ENCODE measurements at places on chromosomes 7 and 10.

GRCh38 chr7:111115966-111116365 is 25.0 kb downstream of the LRRN3 start:
- DNase-seq: no peak

GRCh38 chr10:118672153-118672552 is 76.7 kb upstream of the PRLHR start:
- no peak for DNase-seq

DNA sequence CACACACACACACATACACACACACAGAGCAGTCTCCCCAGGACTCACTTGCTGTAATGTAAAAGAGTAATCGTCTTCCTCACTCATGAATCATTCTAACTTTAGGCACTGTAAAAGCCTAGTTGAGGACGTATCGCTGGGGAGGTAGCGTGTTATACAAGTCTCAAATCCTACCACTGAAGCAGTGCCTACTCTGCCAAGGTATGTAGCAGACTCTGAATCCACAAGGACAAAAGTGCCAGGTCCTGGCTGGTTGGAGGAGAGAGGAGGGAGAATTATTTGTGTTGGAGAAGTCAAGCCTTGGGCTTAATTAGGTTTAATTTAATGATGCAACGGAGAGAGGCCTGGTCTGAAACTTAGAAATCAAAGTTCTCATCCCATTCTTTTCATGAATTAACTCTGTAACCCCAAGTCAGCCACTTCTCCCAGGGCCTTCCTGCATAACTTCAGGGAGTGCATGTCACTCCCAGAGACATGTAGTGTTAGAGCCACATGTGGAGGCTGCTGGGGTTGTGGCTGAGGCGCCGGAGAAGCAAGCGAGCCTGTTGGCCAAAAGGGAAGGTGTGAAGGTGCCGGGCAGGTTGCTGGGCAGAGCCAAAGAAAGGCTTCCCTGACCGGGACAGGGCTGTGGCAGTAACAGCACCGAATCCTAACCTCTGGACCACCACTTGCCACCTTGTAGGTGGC is 36.7 kb downstream of the NKX2-3 start:
- no peak for DNase-seq

DNA sequence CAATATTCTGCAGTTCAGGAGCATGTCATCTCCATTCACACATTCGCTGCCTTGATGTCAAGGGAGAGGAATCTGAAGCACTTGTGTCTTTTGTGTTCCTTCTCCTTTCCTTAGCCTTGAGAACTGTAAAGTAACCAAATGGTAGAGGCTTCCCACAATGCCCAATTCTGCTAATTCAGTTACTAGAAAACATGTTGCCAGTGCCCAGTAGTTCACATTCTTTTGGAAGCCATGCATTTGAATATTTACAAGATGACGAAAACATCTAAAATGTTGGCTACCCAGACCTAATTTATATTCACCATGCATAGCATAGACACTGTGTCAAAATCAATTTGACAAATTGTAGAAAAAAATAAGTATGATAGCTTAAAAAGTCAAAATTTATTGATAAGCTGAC is 852.7 kb upstream of the PHF14 start:
- no peak for DNase-seq

DNA sequence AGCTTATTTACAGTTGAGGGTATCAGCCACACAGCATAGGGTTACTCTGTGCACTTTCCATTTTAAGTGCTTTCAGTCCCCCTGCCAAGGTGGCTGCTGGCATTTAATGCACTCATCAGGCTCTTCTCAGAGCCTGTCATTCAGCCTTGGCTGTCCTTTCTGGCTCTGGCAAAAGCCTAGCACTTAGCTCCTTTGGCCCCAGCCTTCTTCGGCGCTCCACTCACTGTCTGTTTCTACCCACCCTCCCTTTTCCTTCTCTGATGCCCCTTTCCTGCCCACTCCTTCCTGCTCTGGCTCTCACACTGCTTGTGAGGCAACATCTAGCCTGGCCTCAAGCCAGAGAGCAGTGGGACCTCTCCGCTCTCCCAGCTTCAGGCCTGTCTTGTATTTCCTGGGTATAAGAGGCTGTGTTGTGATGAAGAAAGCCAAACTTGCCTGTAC is 60.2 kb downstream of the WIPF3 start:
- DNase-seq: no peak

- no peak for DNase-seq
Observed at GRCh38 chr10:72340510-72341261, 14.0 kb downstream of the DNAJB12 start.

GRCh38 chr10:62860946-62861345 is 44.8 kb upstream of the EGR2 start:
- DNase-seq: no peak

DNA sequence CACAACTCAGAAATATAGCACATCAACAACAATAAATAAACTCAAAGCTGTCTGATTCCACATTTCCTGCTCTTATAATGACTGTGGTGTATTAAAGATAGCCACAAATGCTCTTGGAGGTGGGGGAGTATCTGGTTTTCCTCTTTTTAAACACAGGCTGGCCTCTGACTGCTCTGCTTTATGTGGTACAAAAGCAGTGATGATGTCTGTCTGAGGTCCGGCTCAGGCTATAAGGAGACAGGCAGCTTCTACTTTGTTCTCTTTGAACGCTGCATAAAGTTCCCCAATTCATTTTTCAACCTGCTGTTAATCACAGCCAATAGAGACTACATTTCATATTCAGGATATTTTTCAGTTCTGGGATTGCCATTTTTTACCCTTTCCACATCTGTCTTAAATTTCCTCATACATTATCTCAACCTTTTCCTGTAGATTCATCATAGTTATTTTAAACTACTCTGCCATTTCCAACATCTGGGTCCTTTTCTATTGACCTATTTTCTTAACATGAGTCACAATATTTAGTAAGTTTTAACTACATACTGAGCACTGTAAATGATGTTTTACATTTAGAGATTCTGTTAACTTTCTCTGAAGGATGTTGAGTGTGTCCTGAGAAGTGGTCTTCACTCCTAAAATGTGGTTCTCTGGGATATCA is 64.9 kb downstream of the CRPPA start:
- no peak for DNase-seq
